GM18507 (cell line): ENCODE measurements at places on chromosomes 6 and 20.
A peak's percentile ranks its signal among the peaks of the same experiment; 100 is the strongest.

DNA sequence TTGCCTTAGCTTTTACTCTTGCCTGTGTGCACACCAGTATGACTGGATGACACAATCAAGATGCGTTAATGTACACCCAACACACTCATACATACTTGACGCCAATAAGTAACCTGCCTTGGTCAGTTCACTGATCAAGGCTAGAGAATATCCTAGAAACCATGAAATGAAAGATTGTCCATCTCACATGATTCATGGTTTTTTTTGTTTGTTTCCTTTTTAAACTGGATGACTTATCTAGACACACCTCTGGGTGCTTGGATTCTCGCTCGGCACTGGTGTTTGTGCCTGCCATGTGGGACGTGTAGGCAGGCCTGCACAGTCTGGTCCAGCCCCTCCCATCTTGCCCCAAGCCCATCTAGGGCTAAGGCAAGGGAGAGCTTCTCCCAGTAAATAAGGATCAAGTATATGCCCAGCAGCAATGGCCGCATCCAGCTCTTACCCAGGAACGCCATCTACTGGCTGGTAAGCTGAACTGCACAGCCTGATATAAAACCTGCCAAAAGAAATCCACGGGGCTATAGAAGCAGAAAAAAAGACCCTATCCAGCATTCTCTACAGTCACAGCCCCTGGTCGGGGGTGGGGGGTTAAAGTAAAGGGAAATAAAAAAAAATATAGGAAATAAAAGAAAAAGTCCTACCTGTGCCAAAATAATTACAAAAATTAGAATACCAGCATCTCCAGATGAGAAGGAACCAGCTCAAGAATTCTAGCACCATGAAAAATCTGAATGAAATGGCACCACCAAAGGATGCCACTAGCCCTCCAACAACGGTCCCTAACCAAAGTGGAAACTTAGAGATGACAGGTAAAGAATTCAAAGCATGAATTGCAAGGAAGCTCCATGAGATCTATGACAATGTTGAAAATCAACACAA lies 73.3 kb downstream of the OTOR start:
- DNase-seq: no peak

DNA sequence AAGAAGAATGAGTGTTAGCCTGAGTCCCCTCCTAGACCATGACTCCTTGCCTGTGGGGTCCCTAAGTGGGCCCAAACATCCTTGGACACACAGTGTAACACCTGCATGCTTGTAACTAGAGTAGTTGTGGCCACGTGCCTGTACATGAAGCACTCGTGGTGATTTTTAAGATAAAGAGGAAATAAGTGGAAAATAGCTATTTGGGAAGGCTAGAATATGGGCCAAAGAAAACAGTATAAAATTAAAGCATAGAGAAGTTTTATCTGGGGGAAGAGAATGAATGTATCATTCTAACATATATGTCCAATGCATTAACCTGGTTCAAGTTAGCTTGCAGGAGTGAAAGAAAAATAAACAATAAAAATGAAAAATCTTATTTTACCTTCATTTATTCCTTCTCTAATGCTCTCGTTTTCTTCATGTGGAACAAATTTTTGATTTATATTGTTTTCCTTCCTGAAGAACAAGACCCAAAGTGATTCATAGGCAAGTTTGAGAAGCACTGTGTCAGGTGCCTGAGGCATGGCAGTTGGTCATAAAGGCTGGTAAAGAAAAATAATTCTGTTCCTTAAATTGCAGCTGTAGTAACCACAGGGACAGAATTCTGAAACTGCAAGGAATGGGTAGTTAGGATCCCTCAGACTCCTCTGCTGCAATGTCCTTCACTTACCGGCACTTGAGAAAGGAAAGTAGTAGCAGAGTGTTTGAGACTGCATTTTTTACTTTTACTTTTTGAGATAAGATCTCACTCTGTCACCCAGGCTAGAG lies 8.5 kb upstream of the CST3 start:
- DNase-seq: no peak

DNA sequence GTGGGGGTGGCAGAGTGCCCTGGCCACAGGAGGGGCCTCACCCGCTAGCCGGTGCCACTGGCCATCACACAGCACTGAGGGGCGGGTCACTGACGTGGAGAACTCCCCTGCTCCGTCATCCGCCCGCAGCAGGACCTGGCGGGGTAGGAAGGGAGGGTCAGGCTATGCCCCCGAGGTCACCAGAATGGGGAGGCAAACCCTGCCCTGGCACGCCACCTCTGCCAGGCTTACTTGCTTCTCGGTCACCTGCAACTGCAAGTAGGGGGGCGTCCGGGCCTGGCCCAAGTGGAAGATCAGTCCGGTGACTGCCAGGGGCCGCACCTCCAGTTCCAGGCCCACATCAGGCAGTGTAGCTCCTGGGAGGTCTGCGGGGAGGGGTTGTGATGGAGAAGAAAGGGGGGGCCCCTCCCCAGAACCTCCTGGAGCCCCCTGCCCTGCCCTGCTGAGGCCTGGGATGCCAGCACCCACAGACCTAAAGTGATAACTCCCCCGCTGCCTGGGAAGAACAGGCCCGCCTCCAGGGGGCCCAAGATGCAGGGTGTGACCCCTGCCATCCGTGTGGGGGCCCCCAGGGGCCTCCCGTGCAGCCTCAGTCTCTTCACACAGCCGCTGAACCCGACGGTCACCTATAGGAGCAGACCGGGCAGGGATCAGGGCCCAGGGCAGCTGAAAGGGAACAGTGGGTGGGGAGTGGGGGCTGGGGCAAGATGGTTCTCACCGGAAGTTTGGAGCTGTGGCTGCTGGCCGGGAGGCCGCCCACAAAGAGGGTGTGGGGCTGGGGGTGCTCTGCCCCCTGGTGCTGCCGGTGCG lies 7.4 kb downstream of the ADRM1 start:
- no peak for DNase-seq

GRCh38 chr20:43545837-43546578 lies 12.8 kb upstream of the SGK2 start:
- no peak for DNase-seq

DNA sequence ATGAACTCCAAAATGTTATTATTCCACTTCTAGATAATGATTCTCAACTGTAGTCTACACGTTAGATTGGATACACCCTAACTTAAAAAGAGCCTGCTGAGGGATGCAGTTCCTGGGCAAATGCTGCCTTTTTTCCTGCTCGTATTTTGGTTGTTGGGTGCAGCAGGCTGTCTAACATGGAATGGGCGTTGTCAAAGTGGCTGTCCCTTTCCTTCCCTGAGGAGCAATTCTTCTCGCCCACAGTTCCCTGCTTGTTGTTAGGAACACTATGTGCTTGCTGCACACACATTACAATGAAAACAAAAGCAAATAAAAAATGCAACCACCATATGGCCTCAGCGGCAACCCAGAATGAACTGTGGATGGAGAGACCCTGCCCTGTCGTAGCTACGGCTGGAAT lies 1.7 kb upstream of the ADGRF5 start:
- no peak for DNase-seq

GRCh38 chr6:45610832-45611231 lies 233.1 kb upstream of the SUPT3H start:
- DNase-seq: no peak

GRCh38 chr20:2986466-2986865 lies 57.0 kb upstream of the GNRH2 start:
- no peak for DNase-seq

GRCh38 chr6:125129354-125129753 lies 24.2 kb upstream of the TPD52L1 start:
- no peak for DNase-seq

DNA sequence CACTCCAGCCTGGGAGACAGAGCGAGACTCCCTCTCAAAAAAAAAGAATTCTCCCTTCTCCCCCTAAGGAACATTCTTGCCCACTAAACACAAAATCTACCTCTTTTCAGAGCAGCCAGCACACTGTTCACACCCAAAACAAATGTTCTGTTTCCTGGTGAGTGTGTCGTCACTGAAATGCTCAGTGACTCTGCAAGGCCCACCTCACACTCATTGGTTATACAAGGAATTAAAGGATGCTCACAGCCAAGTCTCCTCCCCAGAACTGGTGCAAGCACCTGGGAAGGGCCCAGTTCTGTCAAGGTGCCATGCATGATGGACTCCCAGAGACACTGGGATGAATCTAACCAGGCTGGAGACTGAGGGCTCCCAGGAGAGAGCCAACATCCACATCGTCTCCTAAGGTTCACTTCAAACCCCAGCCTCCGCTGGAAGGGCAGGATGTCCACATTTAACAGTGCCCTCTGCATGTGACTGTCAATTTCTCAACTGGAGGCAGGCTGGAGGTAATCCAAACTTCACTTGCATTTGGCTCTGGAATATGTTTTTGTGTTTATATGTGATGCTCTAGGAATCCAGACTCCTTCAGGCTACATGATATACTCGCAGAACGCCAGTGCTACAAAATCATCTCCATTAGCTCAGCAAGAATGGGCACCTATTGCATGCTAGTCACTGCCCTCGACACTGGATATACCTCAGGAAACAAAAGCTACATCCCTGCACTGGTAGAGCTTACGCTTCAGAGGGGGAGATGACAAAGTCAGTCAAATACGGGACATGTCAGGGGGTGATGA lies 7.1 kb downstream of the RRBP1 start:
- DNase-seq: no peak

- DNase-seq: no peak
Observed at GRCh38 chr6:62707156-62707555, 421.1 kb upstream of the KHDRBS2 start.

DNA sequence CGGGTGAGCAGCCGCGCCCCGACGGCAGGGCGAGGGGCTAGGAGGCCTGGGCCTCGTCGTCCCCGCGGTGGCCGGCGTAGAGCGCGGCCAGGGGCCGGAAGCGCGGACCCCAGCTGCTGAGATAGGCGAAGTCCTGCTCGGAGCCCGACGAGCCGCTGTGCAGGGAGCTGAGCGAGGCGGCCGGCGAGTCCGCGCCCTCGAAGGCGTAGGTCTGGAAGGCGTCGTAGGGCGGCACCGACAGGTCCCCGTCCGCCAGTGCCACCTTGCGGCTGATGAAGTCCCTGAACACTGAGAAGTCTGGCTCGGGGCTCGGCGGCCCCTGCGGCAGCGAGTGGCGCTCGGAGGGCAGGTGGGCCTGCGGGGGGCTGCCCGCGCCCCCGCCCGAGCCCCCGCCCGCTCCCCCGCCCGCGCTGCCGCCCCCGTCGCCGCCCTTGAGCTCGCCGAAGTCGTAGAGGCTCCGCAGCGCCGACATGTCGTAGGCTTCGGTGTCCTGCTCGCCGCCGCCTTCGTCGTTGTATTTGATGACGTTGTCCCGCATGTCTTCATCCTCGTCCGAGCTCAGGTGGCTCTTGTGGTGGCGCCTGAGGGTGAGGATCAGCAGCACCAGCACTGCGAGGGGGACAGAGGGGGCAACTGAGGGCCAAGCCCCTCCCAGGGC lies 56.5 kb downstream of the CD40 start:
- DNase-seq: peak; percentile 74

DNA sequence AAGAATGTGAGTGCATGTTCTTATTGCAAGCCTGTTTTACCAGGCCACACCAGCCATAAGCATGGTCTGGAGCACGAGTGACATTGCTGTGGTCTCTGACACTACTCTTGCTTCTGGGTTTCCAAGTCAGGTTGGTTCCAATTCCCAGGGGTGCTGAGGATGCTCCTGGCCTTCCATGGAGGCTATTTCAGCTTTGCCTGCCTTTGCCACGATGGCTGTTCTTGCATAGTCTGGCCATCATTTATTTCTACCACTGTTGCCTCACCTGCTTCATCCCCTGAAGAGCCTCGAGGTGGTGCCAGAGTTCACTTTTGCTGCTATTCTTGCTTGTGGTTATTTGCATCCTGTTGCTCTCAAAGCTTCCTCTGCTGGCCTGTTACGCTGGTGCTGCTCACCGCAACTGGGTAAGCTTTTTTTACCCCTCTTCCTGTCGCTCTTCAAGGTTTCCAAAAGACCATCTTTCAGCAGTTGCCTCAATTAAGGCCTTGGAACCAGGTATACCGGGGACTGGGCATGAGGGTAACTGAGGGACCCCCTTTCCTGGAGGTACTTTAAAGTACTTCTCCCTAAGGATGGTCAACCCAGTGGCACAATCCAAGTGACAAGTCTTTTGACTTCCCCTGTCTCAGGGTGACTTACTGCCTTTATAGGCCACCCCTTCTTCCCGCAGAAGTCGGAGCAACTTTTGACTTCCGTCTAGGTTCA lies 64.5 kb downstream of the AKAP7 start:
- peak; percentile 67 for DNase-seq

DNA sequence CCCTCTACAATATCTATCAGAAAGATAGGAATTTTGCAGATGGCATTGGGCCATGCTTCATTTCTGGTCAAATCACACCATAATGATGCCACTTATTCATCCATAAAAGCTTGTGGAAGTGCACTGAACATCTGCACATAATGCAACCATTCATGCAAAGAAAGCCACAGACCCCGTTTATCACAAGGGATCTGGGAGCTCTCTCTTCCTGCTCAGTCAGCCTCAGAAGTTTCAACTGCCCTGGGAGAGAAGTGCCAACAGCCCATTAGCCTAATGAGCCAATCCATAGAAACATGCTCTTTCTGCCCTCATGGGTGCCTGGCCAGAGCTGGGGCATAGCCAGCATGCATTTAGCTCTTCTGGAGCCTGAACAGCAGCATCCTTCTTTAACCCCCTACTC lies 85.8 kb downstream of the SLC35F1 start:
- DNase-seq: no peak

DNA sequence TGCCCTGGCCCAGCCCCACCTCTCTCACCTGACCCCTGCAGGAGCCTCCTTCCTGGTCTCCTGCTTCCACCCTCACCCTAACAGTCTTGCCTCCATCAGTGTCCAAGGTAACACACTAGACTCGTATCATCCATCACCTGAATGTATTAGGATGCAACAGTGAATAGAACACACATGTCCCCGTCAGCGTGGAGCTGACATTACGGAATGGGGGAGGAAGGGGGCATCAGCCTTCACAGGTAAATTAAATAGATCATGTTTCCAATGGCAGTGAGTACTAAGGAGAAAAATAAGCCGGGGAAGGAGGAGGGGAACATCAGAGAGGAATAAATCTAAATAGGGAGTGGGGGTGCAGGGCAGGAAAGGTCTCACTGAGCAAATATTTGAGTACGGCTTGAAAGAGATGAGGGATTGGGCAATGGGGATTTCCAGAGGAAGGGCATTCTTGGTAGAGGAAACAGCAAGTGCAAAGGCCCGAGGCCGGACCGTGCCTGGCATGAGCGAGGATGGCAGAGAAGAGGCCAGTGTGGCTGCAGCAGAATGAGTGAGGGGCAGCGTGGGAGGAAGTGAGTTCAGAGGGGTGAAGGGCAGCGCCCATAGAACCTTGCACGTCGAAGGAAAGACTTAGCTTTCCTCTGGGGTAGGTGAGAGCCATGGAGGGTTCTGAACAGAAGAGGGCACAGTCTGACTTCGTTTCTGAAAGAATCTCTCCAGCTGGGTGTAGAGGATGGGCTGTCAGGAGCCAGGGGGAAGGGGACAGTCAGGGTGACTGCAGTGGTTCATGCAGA lies 110.1 kb upstream of the PTPN1 start:
- DNase-seq: no peak
